ENCODE measurements at places on chromosomes 5 and 9. TPM values are rescaled to one million over a fixed set of nuclear protein-coding genes. Genes with fewer than 3 reads are reported as not detected.

Gene IL4
- total RNA-seq = not detected

DNA sequence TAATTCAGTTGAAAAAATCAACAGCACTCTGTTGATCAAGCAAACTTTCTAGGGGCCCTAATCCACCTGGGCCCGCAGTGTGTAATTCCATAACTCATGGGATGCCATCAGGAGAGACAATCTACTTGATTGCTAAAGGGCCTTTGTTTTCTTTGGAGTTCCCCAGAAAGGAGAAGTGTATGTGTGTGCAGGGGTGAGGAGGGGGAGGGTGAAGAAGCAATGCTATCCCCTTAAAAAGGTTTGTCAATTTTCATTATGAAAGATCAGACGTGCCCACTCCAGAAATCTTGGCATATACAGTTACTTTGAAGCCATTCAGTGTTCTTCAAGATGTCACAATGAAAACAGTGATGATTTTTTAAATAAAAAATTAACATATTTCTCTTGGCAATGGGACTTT is 6.2 kb downstream of the PARP8 start:
- no peak for DNase-seq

DNA sequence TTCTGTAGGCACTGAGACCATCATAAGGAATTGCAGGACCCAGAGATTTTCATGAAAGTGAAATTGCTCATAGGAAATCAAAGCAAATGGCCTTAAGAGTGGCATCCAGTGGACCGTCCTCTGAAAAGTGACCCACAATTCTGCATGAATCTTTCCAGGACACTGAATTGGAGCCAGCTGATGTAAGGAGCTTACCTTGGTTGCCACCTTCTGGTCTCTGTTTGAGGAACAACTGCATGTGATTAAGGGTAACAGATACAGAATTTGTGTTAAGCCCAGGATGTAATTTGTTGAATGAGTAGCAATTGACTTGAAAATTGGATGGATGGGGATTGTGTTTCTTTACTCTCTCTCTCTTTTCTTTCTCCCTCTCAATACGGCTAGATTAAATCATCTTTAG is 49.9 kb upstream of the GAS1 start:
- DNase-seq = no peak

- no peak for DNase-seq
These were observed 14.7 kb downstream of the LHX3 start for GRCh38 chr9:136190237-136190601.

DNA sequence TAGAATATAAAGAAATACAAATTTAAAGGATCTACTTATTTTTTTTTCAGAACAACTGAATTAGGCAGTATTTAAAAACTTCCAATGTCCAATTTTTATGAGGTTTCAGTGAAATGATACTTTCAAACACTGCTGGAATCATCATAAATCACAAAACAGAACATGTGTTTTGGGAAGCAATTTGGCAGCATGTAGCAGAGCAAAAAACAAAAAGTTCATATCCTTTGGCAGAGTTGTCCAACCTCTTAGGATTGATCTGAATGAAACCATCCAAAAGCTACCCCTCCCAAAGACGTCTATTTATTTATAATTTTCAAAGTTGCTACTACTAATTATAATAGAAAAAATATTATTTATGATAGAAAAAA is 192.4 kb upstream of the PUM3 start:
- no peak for DNase-seq

DNA sequence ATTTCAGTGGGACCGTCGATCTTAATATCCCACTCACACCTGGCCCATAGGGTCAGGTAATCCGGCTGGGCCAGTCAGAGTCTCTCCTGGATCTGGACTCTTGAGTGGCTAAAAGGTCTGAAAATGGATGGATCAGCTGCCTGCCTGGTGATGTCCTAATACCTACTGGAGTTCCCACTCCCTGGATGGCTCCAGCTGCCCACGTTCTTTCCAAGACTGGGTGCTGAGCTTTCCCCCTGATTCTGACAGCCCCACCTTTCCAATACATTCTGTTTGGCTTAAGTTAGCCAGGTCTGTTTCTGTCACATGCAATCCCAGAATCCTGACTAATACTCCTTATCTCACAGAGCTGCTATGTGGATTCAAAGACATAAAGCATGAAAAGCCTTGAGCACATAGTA is 10.2 kb downstream of the SH3PXD2B start:
- peak; percentile 12 for DNase-seq

Gene FAM163B
- 0.23 TPM for total RNA-seq

Measured in left lung (tissue), 14 donors.